Forelimb muscle (tissue), 1 donor: ENCODE measurements at places on chromosomes 11 and 22. TPM values are rescaled to one million over a fixed set of nuclear protein-coding genes. Genes with fewer than 3 reads are reported as not detected.

Gene SMCO4
- polyA plus RNA-seq = 9.2 TPM

DNA sequence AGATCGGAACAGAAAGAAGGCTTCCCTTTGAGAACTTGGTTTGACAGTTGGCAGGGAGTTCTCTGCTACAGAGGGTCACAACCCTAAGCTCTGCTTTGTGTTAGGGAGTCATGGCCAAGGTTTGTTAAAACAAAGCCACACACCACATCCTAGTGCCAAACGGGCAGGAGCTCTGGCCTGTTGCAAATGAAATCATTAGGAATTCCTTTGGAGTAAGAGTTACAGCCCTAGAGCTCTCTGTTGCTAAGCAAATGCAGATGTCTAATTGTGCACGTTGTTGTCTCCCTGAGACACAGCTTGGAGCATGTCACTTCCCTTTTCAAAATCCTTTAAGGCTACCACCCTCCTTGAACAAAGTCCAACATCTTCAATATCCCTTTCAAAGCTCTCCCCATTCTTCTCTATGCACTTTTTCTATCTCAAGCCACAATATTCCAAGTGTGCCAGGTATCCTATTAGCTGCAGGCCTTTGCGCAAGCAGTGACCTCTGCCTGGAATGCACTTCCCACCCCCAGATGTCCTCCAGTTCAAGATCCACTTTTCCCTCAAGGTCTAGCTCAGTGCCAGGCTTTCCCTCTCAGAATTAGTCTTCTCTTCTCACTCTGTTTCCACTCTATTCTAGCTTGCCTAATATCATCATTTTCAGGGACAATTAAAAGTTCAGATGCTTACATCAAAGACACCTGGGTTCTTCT is 253.7 kb upstream of the POU2AF2 start:
- DNase-seq = no peak

DNA sequence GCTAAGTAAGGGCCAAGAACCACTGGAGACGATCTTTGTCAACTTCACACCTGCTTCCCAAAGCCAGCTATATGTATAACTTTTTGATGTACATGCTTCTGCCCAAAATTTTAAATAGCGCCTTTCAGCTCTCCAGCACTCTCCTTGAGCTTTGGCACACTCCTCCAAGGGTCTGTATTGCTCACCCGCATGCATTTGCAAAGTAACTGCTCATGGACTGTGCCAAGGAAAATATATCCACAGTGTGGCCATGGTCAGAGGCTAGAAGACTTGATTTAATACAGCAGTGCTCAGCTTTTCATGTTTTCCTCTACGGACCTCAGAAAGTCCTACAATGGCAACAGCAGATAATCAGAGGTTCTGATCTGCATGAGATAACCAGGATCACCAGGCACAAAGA is 550.1 kb downstream of the SOX6 start:
- no peak for DNase-seq

Gene KCNQ1OT1
- 1.3 TPM for polyA plus RNA-seq
